Tongue (tissue), 3 donors: ENCODE measurements at places on chromosomes 5 and 9.
A peak's percentile ranks its signal among the peaks of the same experiment; 100 is the strongest.

GRCh38 chr5:10860196-10860543 is 99.1 kb upstream of the DAP start:
- DNase-seq: no peak

DNA sequence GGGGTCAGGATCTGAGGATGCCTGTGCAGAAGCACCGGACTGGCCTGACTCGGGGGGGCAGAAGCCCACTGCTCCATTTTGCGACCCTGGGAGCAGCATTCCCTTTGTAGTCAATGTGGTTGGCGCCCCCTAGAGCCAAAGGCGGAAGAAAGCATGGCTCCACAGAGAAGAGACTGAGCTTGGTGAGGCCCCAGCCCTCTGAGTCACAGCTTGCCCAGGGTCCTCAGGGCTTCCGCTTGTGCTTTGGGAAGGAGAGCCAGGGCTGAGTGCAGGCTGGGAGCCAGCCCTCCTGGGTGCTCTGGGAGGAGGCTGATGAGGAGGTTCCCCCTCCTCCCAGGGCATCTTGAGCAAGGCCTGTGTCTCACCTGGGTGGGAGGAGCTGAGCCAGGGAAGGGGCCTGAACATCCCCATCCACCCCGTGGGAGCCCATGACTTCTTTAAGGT is 5.5 kb upstream of the AQP3 start:
- peak; percentile 72 for DNase-seq

- peak; percentile 37 for DNase-seq
Measured at GRCh38 chr5:123455095-123455494, 31.9 kb upstream of the CEP120 start.

- DNase-seq: no peak
Measured at GRCh38 chr5:122844910-122845228, 544 bp upstream of the SNX24 start.

- peak; percentile 16 for DNase-seq
Measured at GRCh38 chr5:2135354-2135753, 252.6 kb upstream of the IRX4 start.

DNA sequence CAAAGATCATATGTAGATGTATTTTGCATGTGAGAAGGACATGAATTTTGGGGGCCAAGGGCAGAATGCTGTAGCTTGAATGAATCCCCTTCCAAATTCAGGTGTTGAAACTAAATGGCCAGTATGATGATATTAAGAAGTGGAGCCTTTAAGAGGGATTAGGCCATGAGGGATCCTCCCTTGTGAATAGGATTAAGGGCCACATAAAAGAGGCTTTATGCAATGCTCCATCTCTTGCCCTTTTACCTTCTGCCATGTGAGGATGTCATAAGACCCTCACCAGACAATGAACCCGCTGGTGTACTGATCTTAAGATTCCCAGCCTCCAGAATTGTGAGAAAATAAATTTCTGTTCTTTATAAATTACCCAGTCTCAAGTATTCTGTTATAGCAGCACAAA is 206.1 kb downstream of the YTHDC2 start:
- no peak for DNase-seq
